ENCODE measurements at places on chromosomes 12 and 14.

DNA sequence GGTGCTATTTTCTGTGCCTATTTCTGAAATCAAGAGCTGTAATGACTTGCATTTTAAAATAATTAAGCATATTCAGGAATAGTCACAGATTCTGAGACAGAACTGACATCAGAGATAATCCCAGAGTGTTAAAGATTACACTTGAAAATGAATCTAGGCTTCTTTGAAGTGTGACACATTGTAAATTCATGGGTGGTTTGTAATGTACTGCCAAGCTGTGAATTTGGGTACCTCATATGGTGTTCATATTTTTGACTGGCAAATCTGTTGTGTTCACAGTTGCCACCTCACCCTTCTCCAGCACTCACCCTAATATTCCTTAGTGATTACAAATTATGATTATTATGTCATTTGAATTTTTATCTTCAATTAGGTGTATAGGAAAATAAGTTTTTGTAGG is 78.5 kb upstream of the CSRP2 start:
- DNase-seq, result no peak

- peak; percentile 70 for DNase-seq
Measured at GRCh38 chr14:52951681-52952554, 1.1 kb upstream of the FERMT2 start.

GRCh38 chr14:67882986-67883555 is 63.5 kb downstream of the RAD51B start:
- DNase-seq, result no peak

DNA sequence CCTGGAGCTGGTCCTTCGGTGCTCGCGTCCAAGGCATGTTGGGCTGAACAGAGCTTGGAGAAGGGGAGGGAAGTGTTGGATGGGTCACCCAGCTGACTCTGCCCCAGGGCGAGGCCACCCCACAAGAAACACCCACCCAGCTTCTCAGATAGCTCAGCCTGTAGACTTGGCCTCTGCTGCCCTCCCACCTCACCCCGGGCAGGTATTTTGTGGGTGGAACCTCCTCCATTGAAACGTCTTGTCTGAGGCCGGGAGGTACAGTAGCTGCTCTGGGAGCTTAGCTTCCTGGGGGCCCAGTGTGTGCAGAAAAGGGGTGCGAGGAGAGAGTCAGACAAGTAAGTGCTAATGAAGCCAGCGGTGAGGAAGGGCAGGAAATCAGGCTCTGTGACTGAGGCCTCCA is 54.8 kb upstream of the TSPAN9 start:
- no peak for DNase-seq

GRCh38 chr14:96264853-96265252 is 8.8 kb downstream of the BDKRB1 start:
- no peak for DNase-seq

- no peak for DNase-seq
Measured at GRCh38 chr14:96956464-96957239, 159.5 kb downstream of the VRK1 start.

- no peak for DNase-seq
Measured at GRCh38 chr12:107558141-107558815, 127.3 kb upstream of the PWP1 start.

DNA sequence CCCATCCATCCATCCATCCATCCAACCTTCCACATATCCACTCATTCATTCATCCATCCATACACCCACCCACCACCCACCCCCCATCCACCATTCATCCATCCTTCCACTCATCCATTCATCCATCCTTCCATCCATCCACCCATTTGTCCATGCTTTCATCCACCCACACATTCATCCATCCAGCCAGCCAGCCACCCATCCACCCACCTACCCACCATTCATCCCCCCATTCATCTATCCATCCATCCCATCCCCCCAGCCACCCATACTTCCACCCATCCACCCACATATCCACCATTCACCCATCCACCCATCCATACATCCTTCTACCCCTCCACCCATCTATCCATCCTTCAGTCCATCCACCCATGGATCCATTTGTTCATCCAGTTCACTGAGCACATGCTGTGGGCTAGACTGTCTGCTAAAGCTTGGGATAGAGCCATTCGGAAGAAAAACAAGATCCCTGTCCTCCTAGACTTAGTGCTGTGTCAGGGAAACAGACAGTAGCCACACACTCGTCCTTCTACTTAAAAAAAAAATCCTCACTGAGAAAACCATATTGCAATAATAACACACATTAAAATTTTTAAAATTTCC is 377.5 kb downstream of the ADGRD1 start:
- DNase-seq, result no peak

DNA sequence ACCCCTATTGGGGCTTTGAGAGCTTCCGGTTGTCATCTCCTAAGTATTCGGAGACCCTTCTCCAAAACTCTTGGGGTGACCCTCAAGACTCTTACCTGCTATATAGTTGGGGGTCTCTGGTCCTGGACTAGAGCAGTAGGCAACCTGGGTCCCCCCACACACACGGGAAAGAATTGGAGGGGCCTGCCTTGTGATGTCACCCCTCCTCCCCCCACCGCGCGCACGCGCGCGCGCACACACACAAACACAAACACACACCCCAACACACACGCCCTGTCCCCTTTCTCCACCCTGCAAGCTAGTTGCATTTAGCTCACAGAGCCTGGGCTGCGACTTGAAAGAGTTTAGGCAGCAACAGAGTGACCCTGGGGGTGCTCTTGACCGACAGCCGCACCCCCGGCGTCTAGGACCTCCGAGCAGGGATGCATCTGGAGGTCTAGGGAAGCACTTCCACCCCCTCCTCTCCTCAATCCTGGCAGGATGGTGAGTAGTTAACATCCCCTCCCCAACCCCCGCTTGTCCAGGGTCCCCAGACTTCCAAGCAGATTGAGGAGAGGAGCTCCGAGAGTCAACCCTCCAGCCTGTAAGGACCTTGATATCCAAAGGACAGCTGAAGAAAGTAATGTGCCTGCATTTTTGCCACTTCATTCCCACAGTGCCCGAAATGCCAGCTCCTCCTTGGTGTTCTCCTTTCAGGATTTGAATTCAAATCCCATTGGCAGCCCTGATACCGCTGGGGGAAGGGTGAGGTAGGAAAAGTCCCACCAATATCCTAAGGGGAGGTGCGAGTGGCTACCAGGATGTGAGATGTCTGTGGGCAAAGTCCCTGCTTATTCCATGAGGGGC is 1.4 kb upstream of the DNAJC14 start:
- peak; percentile 65 for DNase-seq

- no peak for DNase-seq
Measured at GRCh38 chr12:96500693-96501092, 11.3 kb downstream of the CFAP54 start.

DNA sequence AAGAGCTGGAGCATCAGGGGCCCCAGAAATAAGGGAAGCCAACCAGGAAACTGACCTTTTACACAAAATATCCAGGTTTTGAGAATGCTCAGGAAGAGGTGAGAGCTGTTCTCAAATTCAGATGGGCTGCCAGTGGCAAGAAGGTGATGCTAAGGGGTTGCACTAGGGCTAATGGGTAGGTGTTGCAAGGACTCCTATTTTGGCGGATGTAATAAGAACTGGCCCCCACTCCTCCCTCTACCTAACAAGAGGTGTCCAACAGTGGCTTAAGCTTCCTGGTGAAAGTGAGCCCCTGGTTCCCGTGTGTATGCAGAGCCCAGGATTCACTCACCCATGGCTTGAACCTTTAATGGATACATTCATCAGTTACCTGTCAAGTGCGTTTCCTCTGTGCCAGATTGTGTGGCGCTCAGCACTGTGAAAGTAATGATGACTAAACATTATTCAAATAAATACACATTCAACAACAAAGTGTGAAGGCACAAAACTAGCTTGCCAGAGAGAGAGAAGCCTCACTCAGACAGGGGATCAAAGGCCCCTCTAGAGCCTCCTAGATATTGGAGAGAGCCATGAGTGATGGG is 705 bp upstream of the CHGA start:
- no peak for DNase-seq

DNA sequence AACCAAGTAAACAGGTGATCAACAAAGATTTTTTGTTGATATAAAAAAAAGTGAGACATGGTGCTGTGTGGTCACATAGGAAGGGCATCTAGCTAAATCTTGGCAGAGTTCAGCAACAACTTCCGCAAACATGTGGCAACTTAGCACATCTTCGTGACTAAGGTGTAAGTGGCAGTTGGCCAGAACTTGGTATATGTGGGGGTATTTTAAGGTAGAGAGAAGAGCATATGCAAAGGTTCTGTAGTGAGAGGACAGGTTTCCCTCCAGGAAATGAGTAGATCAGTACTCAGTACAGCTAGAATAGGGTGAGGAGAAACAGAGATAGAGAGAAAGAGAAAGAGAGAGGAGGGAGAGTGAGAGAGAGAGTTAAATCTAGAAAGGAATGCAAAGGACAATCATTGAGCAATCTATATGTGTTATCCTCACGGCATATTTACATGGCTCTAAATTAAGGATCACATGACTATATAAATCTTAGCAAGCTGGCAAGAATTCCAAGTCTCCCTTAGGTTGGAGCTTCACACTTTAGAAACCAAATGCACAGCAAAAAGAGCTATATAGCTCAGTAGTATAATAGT is 227.7 kb upstream of the HMGA2 start:
- peak; percentile 71 for DNase-seq

GRCh38 chr14:95267306-95267705 is 52.4 kb downstream of the CLMN start:
- DNase-seq, result no peak

DNA sequence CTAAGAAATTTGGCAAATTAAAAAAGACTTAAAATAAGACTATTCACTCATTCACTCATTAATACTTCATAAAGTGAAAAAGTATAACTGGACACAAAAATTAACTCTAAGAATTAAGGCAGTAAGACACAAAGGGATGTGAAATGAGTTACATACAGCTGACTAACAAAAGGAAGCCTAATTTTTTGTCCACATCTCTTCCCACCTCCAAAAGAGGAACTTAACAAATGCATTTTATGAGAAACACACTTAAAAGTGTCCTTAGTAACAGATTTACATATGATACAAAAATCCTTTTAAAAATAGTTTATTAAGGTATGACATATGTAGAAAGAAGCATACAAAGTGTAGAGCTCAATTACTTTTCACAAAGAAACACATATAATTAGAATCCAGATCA is 88.9 kb downstream of the NUMB start:
- no peak for DNase-seq

GRCh38 chr12:44696542-44696941 is 179.6 kb downstream of the NELL2 start:
- no peak for DNase-seq

DNA sequence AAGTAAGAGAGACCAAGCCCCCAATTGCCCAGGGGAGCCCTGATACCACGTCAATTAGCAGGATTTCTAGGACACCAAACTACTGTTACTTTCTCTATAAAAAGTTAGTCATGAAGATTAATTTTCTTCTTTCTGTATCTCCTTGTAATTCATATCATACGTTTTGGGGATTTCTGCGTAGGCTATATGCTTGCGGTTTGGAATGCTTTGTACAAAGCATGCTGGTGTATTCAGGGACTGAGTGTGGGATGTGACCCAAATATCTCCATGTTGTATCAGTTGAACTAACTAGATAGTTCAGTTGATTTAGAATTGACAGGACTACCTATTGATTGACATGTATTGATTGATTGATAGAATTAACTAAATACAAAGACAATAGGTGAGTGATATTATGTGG is 7.7 kb downstream of the GPR33 start:
- peak; percentile 59 for DNase-seq

- DNase-seq, result no peak
Measured at GRCh38 chr12:108516511-108517275, 1.6 kb downstream of the FICD start.

DNA sequence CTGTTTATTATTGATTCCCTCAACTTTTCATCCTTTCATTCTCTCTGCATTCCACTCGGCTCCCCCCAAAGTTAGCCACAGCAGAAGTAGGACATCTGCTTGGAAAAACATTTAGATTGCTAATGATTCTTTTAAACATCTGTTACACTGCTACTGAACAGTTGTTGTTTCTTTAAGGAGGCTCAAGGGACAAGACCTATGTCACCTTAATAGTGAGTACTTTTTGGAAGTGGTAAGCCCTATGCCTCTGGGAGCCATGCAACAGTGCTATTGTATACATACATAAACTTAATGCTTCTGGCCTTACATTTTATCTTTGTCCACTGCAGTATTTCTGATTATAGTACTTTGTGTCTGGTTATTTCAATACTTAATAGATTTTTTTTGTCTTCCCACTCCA is 628.2 kb upstream of the FOXG1 start:
- no peak for DNase-seq

DNA sequence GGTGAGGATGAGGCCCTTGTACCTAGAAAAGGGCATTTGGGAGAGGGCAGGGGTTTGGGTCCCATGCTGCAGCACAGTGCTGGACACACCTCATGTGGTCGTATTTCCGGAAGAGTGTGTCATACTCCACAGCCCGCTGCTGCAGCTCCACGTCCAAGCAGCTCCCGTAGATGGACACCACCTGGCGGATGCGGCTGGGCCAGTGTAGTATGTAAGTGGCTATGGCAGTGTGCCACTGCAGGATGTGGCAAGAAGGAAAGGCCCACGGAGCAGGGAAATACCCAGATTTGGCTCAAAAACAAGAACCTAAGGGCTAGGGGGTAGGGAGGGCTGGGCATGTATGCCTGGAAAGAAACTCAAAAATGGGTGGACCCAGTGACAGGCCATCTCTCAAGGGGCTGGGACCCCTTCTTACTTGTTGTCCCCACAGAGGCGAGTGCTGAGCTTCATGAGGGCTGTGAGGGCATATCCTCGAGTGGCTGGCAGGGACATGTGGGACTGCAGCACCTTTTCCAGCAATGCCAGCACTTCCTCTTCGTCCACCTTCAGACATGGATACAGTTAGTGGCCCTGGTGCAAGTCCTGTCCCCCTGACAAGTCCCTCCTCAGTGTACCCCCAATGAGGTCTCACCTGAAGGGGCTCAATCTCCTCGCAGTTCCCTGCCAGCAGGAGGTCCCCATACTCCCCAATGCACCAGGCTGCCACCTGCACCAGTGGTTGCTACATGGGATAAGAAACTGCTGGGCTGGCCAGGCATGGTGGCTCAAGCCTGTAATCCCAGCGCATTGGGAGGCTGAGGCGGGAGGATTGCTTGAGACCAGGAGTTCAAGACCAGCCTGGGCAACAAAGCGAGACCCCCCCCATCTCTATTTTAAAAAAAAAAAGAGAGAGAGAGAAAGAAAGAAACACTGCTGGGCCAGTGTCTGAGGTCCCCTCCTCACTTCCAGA is 5.4 kb downstream of the AP1G2 start:
- DNase-seq, result no peak

GRCh38 chr12:95877622-95878021 is 18.9 kb downstream of the SNRPF start:
- peak; percentile 10 for DNase-seq

DNA sequence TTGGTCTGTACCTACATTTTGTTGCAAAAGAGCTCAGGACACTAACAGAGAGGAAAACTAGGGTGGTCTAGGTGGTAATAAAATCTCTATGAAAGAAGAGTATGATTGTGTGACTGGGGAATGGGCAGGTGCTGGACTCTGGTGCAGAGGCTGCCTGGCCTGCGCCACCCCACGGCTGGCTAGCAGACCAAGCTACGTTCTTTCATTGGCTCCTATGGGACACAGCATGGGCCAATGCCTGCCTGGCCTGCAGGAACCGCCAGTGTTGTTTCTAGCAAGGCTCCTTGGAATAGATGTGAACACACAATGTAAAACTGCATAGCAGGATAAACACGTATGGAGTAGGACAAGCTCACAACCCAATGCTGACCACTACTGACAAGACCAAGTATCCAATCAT is 51.7 kb upstream of the CORO1C start:
- DNase-seq, result no peak
